ENCODE measurements at places on chromosomes 1 and 21.

DNA sequence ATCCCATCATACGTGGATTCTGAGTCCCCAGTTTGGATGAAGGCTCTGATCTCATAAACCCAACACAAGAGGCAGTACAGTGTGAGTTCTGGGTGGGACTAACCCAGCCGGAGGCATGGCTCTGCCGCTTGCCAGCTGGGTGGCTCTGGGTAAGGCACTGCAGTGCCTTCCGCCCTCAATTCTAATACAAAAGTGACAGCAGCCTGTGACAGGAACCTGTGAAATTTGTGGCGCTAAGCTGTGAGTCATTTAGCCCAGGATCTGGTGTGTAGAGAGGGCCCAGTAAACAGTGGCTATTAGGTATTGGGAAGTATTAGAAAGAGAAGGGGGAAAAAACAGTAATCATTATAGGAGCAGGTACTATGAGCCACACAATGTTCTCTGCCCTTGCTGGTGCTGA is 23.3 kb downstream of the HSPG2 start:
- no peak for DNase-seq

GRCh38 chr1:238254935-238255334 is 364.2 kb upstream of the ZP4 start:
- no peak for DNase-seq

GRCh38 chr1:225866061-225866837 is 15.9 kb downstream of the TMEM63A start:
- DNase-seq, result no peak

- no peak for DNase-seq
These were observed 45.3 kb upstream of the SLC5A9 start for GRCh38 chr1:48177257-48177656.

DNA sequence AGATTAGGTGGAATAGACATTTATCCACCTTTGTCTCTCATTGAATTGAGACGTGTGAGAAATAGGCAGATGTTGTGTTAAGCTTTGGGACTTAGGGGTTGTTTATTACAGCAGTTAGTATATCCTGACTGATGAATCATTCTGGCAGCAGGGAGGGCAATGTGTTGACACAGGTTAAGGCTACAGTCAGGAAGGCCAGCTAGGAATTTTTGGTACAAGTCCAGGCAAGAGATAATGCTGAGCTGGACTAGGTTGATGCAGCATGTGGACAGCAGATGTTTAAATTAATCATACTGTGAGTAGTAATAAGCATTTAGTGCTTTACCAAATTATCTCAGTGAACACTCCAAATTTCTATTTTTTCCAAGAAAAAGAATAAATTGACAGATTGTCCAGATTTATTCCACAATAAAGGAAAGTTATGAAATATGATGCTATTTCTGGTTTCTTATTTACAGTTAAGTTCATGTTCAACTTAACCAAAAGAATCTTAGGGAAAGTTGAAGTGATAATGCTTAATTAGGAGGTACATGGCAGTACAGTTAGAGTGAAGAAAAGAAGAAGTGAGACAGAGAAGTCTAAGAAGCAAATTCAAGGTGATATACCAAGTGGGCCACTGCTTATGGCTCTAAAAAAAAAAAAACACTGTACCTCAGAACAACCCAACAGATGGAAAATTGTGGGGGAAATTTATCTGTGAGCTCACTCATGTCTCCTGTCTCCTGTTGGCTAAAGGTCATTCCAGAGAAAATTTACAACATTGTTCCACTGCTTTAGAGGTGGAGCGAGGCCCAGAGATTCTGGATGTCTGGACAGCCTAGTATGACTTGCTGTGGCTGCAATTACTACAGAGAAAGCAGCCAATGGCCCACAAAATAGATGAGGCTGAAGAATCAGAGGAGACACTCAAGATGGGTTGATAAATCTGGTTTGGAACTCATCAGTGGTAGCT is 102.7 kb upstream of the C21orf91 start:
- peak; percentile 68 for DNase-seq

- DNase-seq, result no peak
These were observed 38.2 kb downstream of the RABIF start for GRCh38 chr1:202850593-202851362.

GRCh38 chr1:234529095-234529949 is 50.3 kb upstream of the TARBP1 start:
- DNase-seq, result no peak

DNA sequence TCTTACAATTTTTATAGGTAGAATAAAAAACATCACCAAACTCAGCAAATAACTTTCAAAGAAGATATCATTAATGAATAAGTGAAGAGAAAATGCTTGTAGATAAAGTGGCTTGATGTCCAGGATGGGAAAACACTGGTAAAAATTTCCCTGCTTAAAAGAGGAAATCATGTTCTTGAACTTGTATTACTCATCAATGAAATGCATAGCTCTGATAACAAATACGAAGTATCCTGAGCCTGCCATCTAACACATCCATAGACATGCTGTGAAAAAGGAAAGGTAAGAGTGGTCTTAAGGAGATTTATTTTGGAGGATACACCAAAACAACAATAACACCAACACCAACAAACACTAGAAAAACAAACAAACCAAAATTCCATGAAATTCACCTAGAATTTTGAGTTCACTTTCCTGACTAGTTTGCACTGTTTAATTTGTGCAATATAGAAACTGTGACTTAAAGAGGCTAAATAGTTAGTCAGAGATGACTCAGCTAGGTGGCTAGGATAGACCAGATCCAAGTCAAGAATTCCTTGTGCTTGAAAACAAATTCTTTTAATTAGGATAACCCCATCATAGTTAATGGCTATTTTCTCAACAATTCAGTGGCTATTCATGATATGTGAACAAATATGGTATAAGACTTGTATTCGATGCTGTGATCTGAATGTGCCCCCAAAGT is 179.8 kb upstream of the KCNK2 start:
- DNase-seq, result peak; percentile 29

DNA sequence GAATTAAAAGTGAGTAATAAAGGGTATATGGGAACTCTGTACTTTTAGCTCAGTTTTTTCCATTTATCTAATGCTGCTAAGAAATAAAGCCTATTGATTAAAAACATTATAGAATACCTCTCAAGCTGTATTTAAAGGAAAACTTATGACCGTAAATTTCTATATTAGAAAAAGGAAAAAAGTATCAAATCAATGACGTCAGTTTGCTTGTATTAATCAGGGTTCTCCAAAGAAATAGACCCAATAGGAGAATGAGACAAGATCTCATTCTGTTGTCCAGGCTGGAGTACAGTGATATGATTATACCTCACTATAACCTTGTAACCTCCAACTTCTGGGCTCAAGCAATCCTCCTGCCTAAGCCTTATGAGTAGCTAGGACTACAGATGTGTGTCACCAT is 15.4 kb upstream of the LRIF1 start:
- no peak for DNase-seq

DNA sequence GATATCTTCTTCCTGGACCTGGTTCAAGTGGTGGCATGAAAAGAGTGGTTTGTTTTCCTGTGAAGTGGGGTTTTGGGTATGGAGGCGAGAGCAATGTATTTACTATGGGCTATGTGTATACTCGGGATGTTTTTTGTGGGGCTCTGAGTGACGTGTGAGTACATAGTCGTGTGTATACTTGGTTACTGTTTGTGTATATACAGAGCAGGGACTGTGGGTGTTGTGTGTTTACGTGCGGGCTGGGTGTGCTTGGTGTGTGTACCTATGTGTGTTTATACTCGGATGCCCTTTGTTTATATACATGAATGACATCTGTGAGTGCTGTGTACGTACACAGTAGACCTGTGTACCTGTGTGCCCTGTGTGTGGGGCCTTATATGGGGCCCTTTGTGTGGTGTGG is 50.0 kb downstream of the YARS1 start:
- no peak for DNase-seq

DNA sequence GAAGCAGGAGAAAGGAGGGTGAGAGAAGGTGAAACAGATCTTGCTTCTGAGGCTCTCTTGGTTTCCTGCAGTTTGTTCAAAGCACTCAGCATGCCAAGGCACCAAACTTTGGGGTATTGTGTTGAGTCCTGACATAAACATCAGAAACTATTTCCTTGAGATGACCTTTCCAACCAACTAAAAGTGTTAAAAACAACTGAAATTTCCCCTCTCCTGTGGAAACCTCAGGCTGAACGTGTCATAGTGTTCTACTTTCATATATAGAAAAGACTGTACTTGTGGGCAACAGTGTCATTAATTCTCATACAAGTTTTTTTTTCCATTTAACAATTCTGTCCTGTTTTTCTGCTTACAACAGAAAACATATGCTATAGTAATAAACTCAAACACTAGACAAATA is 6.3 kb upstream of the LYST start:
- no peak for DNase-seq

DNA sequence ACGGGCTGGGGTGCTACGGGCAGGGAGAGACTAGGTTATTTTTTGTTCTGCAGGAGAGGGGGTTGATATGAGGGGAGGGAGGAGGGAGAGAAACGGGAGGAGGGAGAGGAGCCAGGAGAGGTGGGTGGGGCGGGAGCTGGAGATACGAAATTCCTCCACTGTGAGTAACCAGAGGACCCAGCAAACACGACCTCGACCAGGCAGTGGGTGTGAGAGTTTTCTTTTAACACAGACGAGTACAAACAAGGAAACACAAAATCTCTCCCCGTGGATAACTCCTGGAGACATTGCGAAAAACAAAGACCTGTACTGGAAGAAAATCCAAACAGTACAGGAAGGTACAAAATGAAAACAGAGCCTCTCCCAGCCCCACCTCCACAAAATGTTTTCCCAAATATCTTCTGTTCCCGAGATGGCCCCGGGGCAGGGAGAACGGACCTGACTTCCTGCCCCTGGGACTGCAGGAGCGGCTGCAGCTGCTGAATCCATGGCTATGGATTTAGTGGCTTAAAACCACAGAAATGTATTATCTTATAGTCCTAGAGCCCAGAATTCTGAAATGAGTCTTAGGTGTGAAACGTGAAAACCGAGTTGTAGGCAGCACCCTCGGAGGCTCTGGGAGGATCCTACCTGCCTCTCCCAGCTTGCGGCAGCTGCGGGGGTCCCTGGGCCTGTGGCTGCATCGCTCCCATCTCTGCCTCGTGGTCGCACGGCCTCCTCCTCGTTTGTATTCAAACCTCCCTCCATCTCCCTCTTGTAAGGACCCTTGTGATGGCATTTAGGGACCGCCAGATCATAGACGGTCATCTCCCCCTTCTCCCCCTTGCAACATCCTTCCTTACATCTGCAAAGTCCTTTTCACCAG is 82.2 kb downstream of the RIPK4 start:
- peak; percentile 64 for DNase-seq

- DNase-seq, result no peak
These were observed 725 bp upstream of the ARPC5 start for GRCh38 chr1:183636334-183636682.

- peak; percentile 53 for DNase-seq
These were observed 978 bp downstream of the SLC39A1 start for GRCh38 chr1:153962088-153963029.

- DNase-seq, result no peak
These were observed 334.2 kb downstream of the NTNG1 start for GRCh38 chr1:107474877-107475612.

GRCh38 chr1:14724678-14725077 is 126.2 kb downstream of the KAZN start:
- no peak for DNase-seq

- no peak for DNase-seq
These were observed 869.9 kb downstream of the MRPL39 start for GRCh38 chr21:24737296-24737850.

- no peak for DNase-seq
These were observed 12.9 kb upstream of the SLAMF7 start for GRCh38 chr1:160726114-160726497.

DNA sequence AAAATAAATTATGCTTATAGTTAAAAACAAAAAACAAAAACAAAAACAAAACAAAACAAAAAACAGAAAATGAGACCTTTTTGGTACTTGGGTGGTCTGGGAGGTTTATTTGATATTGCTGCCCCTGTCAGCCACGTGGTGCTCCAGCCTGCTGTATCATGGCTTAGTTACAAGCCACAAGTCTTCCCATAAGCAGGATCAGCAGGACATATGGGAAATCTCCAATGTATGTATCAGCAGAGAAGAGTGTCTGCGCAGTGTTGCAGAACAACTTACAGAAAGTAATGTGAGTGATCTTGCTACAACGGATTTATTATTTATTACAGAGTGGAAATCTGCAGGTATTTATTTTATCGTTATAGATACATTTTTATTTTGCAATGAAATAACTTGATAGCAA is 423.0 kb upstream of the TMPRSS15 start:
- no peak for DNase-seq

GRCh38 chr1:182927693-182928433 is 25.1 kb downstream of the SHCBP1L start:
- no peak for DNase-seq

DNA sequence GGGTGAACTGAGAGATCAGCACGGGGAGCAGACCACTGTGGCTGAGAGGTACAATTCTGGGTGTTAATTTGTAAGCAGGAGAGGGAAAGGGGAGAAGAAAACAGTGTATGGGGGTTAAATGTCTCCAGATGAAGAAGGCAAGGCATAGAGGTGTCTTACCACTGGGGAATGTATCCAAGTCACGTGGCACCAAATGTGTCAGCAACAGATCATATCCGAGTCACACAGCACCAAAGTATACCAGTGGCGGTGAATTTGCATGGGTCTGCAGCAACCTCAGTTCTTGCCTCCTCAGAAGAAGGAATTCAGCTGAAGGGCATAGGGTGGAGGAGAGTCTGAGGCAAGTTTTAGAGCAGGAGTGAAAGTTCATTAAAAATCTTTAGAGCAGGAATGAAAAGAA is 21.2 kb upstream of the SYCP1 start:
- no peak for DNase-seq

- DNase-seq, result no peak
These were observed 436.8 kb downstream of the PTPRU start for GRCh38 chr1:29673228-29673500.
